ENCODE measurements at places on chromosomes 13 and 19.

DNA sequence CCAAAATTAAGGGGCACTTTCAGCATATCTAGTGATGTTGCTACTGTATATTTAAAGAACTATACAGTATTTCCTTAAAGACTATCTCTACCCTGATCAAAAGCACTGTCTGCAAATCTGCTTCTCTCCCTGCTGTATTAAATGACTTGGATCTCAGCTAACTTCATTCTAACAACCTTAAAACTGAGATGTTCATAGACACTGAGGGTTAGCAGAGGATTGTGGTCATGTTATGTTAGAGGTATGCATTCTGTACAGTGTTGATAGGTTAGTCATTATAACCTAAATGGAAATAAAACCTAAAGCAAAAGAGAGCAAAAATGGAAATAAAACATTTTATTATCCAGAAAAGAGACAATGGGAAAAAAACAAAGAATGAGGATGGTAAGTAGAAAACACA lies 9.9 kb downstream of the GPR183 start:
- no peak overlapping the region for H3K4me3 ChIP-seq
- no peaks in the 10 kb centered on the region for H3K36me3 ChIP-seq
- H3K4me1 ChIP-seq: no peaks in the 10 kb centered on the region
- no peak for DNase-seq
- H3K27me3 ChIP-seq: no peaks in the 10 kb centered on the region
- H3K27ac ChIP-seq: no peak overlapping the region

DNA sequence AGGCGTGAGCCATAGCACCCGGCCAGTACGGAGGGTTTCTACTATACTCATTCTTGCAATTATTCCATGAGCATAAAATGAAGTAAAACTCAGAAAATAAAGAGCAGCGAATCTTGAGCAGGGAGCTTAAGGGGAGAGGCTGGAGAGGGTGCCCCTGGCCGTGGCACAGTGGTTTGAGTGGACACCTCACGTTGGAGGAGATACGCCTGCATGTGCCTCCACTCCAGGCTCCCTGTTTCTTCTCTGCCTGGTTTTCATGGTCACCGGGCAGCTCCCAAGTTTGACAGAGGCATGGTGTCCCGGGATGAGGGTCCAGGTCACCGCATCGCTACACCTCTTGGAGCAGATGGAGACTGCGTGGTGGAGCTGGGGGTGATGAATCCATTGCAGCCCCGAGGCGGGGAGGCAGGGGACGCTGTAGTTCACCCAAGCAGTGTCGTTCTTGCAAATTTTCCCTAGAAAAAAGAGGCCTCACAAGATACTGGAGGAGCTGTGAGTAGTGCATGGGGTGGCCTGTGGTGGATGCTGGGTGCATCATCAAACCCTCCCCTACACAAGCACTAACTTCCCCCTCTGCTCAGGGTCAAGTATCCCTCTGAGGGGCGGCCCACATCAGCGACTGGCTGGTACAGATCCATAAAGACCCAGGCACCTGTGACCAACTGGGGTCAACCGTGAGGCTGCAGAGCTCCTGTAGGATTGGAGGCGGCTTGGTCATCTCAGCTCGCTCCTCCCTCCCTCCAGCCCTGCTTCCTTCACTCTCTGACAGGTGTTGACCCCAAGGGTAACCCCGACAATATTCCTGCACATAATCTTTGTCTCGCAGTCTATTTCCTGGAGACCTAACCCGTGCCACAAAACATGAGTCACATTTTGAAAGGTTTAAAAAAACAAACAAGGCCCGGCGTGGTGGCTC lies 3.6 kb upstream of the MIER2 start:
- no peaks in the 10 kb centered on the region for H3K27me3 ChIP-seq
- peak; percentile 20 for DNase-seq
- H3K4me1 ChIP-seq: peaks cover 10% of the 10 kb centered on the region
- H3K4me3 ChIP-seq: no peak overlapping the region
- H3K36me3 ChIP-seq: no peaks in the 10 kb centered on the region

- peaks cover 4% of the 10 kb centered on the region for H3K36me3 ChIP-seq
- H3K27me3 ChIP-seq: no peaks in the 10 kb centered on the region
- H3K4me3 ChIP-seq: no peak overlapping the region
- no peak overlapping the region for H3K27ac ChIP-seq
Observed at GRCh38 chr19:17479325-17479791, 9.0 kb downstream of the SLC27A1 start.

DNA sequence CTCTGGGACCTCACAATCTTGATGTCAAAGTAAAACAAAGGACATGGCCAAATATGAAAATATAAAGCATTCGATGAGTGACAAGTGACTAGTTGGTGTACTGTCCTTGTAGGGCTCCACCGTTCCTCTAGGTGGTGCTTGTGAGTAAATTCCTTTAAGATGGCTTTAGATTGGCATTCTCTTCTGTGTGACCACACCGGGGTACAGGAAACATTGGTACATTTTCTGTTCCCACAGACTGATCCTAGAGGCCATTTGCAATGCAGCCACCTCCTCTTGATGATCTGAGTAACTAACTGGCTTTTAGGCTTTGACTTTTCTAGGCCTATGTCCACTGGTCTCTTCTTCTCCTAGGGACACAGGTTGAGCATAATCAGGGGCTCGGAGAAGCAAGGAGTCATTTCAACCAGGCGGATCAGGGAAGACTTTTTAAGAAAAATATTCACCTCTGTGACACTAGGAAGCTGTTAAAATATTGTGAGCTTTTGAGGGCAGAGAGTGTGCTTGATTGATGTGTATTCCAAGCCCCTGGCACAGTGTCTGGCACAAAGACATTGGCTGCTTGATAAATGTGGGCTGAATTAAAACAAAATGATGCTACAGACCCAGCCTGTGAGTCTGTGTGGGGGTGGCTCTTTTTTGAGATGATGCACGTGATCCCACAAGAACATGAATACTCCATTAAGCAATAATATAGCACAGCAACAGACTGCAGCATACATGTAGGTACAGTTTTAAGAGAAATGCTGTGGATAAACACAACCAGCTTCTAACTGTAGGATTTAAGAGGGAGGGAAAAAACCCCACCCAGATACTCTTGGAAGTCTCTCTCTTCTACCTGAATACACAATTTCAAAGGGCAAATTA lies 21.0 kb downstream of the EPSTI1 start:
- DNase-seq: no peak
- no peak overlapping the region for H3K4me3 ChIP-seq
- no peaks in the 10 kb centered on the region for H3K36me3 ChIP-seq
- peaks cover 9% of the 10 kb centered on the region for H3K4me1 ChIP-seq
- H3K27me3 ChIP-seq: no peaks in the 10 kb centered on the region

DNA sequence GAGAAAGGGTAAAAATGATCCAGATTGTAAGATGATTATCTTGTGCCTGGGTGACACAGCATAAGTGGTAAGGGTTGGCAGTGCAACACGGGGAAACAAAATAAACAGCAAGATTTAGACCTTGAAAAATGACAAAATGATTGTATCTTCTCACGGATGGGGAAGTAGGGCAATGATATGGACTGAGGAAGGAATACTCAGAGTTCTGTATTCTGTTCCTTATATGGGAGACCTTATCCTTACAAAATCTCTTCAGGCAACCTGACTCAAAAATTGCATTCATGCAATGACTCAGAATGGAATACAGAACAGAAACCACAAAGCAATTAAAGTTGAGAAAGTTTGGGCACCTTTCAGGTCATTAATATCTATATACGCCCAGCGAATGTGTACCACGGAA lies 149.0 kb downstream of the HS6ST3 start:
- no peaks in the 10 kb centered on the region for H3K27me3 ChIP-seq
- H3K27ac ChIP-seq: no peak overlapping the region
- no peak overlapping the region for H3K4me3 ChIP-seq
- H3K36me3 ChIP-seq: no peaks in the 10 kb centered on the region

GRCh38 chr13:103557878-103558277 lies 491.7 kb upstream of the SLC10A2 start:
- no peak overlapping the region for H3K4me3 ChIP-seq
- no peak for DNase-seq
- no peaks in the 10 kb centered on the region for H3K27me3 ChIP-seq
- H3K4me1 ChIP-seq: no peaks in the 10 kb centered on the region
- no peak overlapping the region for H3K27ac ChIP-seq

DNA sequence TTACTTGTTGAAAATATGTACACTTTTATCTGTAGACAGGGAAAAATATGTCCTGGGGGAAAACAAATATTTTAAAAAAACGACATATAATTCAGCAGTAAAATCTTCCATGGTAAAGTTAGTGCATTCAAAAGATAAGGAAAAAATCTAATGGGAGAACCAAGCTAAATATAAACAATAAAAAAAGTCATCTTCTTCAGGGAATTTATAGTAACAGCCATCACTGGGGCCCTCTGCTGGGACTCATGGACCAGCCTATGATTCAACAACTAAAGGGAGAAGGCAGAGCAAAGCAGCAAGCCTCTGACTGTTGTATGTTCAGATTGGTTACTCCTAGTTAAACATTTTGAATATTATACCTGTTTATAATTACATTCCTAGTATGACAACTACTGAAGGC lies 93.0 kb downstream of the ITGBL1 start:
- H3K27me3 ChIP-seq: no peaks in the 10 kb centered on the region
- no peaks in the 10 kb centered on the region for H3K36me3 ChIP-seq
- no peak overlapping the region for H3K4me3 ChIP-seq
- H3K4me1 ChIP-seq: no peaks in the 10 kb centered on the region

- no peak overlapping the region for H3K4me3 ChIP-seq
- H3K27ac ChIP-seq: no peak overlapping the region
- no peaks in the 10 kb centered on the region for H3K4me1 ChIP-seq
Observed at GRCh38 chr19:3720349-3720917, 12.2 kb downstream of the TJP3 start.

DNA sequence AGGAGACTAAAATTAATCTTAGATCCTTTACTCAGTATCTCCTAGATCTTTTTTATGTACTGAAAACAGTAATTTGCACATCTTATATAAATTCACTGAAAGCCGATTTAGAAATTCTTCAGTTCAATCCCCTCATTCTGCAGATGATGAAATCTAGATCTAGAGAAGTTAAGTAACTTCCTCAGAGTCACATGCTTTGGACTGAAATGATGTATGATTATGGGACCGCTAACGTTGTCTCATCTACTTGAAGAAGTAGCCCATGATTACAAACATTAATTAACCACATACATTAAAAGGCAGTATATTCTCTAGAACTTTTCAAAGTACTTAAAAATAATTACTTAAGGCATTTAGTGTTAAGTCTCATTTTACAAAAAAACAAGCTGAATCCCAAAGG lies 37.8 kb downstream of the ELF1 start:
- no peaks in the 10 kb centered on the region for H3K36me3 ChIP-seq
- peaks cover 29% of the 10 kb centered on the region for H3K4me1 ChIP-seq
- H3K4me3 ChIP-seq: peak overlapping the region; percentile 41
- DNase-seq: no peak

- peak within 1 kb of the TSS; percentile 95 for H3K27ac ChIP-seq
- H3K27me3 ChIP-seq: no peaks in the 10 kb centered on the region
- peak; percentile 94 for DNase-seq
- no peaks in the 10 kb centered on the region for H3K36me3 ChIP-seq
- peak within 1 kb of the TSS; percentile 90 for H3K4me3 ChIP-seq
Observed at GRCh38 chr19:41439441-41440222, at the start of gene DMAC2. Gene DMAC2, minus strand, starts transcription at chr19:41439912. Its CDS starts 13 bp downstream, at chr19:41439899.

- H3K27me3 ChIP-seq: no peaks in the 10 kb centered on the region
- no peak within 1 kb of the TSS for H3K27ac ChIP-seq
- H3K4me1 ChIP-seq: peaks cover 32% of the 10 kb centered on the region
Observed at GRCh38 chr13:45200701-45201232, at the start of gene KCTD4. Gene KCTD4, minus strand, starts transcription at chr13:45201045. Its CDS starts 6,478 bp downstream, at chr13:45194567.

DNA sequence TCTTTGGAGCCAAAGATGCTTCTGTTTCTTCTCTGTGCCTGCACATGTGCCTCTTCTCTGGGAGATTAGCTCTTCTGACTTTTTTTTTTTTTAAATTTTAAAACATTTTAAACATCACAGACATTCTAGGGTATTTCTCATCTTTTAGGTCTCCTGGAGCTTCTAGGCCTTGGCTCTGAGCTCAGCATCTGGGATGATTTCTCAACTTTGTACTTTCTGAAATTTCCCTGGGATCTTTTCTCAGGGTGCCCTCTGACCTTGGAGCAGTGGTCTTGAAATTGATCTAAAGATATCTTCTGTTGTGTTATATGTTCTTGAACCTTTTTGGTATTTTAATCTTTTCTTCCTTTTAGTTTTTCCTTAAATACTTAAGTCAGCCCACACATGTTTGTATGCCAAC lies 6.2 kb downstream of the WASF3 start:
- no peak for DNase-seq
- peaks cover 7% of the 10 kb centered on the region for H3K4me1 ChIP-seq
- H3K27me3 ChIP-seq: no peaks in the 10 kb centered on the region
- no peaks in the 10 kb centered on the region for H3K36me3 ChIP-seq
- H3K27ac ChIP-seq: no peak overlapping the region

Measured in heart left ventricle (tissue), 16 donors.